ENCODE measurements at places on chromosomes 2 and 18. TPM values are rescaled to one million over a fixed set of nuclear protein-coding genes. Genes with fewer than 3 reads are reported as not detected.

ELOA2 gene
- total RNA-seq, result not detected

FBXO48 gene
- 0.72 TPM for total RNA-seq

IHH gene
- total RNA-seq, result 0.13 TPM

GALR1 gene
- total RNA-seq, result not detected

CCBE1 gene
- 1.0 TPM for total RNA-seq

RAB3GAP1 gene
- total RNA-seq, result 77.1 TPM

TUBA4B gene
- total RNA-seq, result not detected

HOXD12 gene
- total RNA-seq, result not detected

REG1B gene
- total RNA-seq, result not detected

CIB4 gene
- total RNA-seq, result not detected

SERPINB11 gene
- not detected for total RNA-seq

DNAJB2 gene
- 15.4 TPM for total RNA-seq

PNO1 gene
- 24.6 TPM for total RNA-seq

POTEJ gene
- total RNA-seq, result not detected

CEP76 gene
- total RNA-seq, result 17.4 TPM

ANKRD62 gene
- not detected for total RNA-seq

CYS1 gene
- total RNA-seq, result not detected

Data from thoracic aorta endothelial cell (primary cell).